ENCODE measurements at places on chromosomes 2 and 18.

GRCh38 chr2:197798187-197798586 lies 6.2 kb upstream of the PLCL1 start:
- DNase-seq: no peak

- no peak for DNase-seq
Measured at GRCh38 chr18:8224576-8224975, 384.7 kb upstream of the RAB12 start.

DNA sequence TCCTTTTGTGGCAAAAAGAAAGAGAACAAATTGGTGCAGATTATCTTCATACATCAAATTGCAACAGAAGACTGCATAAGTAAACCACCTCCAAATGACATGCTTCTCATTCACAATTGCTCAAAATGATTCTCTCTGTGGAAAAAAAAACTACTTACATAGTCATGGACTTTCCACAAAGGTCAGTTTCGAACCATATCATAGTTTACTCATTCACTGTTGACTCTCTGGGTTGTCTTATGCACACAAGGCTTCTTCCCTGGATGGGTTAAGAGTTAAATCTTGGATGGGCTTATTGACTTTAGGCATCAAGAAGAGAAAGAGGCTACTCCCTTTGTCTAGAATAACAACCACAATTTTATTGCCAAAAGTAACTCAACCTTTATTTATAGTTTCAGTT lies 91.3 kb upstream of the RAB27B start:
- DNase-seq: no peak

DNA sequence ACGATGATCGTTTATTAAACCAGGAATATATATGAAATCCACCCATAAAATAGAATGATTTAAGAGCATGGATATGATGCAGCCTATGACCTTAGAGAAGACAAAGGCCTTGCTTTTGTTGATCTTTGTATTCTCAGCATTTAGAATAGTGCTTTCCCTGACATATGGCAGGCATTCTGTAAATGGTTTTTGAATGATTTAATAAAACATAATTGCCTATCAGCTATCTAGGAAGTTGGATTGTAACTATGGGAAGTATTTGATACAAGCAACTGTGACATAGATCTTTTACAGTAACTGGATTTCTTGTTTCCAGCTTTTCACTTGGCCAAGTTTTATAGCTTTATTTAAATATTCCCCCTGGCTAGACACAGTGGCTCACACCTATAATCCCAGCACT lies 5.1 kb upstream of the GPR155 start:
- DNase-seq: no peak

DNA sequence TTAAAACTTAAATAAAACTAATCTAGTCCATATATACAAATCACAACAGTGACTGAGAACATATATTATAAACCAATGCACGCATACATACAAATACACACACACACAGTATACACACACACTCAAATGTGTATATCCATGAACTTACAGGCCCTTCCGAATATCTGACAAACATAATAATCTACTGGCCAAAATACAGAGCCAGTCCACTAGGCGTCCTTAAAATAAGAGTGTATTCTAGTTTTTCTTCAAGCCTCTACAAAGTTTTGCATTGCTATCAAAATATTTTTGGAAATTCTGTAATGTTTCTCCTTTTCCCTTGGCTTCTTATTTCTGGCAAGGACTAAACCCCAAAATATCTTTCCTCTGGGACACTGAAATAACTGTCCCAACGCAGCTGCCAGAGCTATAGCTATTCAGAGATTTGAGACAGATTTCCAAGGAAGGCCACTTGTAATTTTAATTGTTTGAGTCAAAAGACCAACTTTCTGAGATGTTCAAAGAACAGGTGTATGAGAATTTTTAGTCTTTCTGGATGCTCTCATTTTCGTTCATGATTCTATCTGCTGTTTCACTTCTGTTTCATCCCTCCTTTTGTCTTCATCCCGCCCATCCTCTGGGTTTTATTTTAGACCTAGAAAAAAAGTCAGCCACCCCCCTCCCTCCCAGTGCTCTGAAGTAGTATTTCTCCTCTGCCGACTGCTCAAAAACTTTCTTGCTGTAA lies 24.1 kb upstream of the SP3 start:
- DNase-seq: no peak

GRCh38 chr2:116582850-116583249 lies 1231.6 kb upstream of the DDX18 start:
- DNase-seq: no peak

- DNase-seq: no peak
Measured at GRCh38 chr18:63140038-63140450, 179.5 kb downstream of the BCL2 start.
